ENCODE measurements at places on chromosomes 5 and 9.

- DNase-seq: no peak
Observed at GRCh38 chr5:144032375-144032774, 138.1 kb downstream of the YIPF5 start.

DNA sequence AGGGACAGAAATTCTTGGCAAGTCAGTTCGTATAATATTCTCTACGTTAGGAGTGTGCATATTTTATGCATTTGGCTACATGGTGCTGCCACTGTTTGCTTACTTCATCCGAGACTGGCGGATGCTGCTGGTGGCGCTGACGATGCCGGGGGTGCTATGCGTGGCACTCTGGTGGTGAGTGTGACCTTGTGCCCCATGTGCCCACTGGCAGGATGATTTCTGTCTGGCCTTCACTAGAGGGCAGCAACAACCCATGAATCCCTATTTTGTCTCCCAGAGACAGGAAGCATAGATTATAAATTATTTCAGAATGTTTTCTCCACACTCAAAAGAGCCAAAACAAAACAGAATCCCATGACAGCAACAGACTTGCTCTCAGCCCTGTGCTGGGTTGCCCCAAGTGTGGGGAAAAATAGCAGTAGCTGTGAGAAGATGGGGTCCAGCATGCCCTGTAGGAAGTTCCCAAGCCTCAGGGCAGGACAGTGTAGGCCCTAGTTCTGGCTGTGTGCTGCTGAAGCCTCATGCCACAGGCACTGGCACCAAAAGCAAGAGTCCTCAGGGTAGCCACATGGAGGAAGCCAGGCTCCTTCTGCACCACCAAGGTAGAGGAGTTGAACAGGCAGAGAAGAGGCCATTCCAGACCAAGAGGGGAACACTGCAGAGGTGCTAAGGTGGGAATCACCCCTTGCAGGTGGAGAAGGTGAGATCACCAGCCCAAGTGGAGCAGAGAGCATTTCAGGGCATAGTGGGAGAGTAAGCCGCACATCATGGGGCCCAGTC is 16.0 kb downstream of the SLC22A5 start:
- DNase-seq: peak; percentile 18

- DNase-seq: no peak
Observed at GRCh38 chr5:154520861-154521453, 42.9 kb upstream of the HAND1 start.

DNA sequence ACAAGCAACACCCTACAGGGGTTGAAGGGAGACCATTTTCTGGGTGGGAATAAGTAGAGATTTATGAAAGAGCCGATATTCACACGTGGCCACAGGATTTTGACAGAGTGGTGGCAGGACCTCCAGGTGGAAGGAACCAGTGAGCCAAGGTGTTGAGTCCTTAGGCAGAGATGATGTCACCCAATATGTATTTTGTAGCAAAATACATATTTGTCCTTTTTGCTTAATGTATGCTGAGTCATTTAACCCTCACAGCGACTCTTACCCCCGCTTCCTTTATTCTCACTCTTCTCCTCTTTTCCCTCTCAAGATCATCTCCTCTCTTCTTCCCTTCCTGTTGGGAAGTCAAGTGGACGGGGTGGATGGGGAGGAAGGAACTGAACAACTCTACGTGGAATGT is 215.7 kb upstream of the S1PR3 start:
- DNase-seq: no peak

Measured in substantia nigra (tissue), 51 donors.